Esophagus muscularis mucosa (tissue), 4 donors: ENCODE measurements at places on chromosomes 7 and 10. TPM values are rescaled to one million over a fixed set of nuclear protein-coding genes. Genes with fewer than 3 reads are reported as not detected.

DNA sequence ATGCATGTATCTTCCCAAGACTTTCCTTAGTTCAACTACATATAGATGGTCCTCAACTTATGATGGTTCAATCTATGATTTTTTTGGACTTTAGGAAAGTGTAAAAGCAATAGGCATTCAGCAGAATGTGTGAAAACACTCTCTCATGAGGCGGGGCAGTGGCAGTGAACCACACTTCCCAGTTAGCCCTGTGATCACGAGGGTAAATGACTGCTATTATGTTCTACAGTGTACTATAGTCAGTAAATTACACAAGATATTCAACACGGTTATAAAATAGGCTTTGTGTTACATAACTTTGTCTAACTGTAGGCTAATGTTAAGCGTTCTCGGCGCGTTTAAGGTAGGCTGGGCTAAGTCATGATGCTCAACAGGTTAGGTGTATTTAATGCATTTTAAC lies 169.3 kb downstream of the AMPH start:
- no peak overlapping the region for H3K27ac ChIP-seq
- H3K27me3 ChIP-seq: no peaks in the 10 kb centered on the region
- no peaks in the 10 kb centered on the region for H3K36me3 ChIP-seq
- H3K4me3 ChIP-seq: no peak overlapping the region
- H3K4me1 ChIP-seq: no peaks in the 10 kb centered on the region

The PSTK gene
- 3.0 TPM for total RNA-seq

The CHRM2 gene
- 20.0 TPM for total RNA-seq

The EPHA1 gene
- 0.17 TPM for total RNA-seq
